ENCODE measurements at places on chromosomes 3 and 15. TPM values are rescaled to one million over a fixed set of nuclear protein-coding genes. Genes with fewer than 3 reads are reported as not detected.
A peak's percentile ranks its signal among the peaks of the same experiment; 100 is the strongest.

Gene SQOR
- 103 TPM for total RNA-seq

Gene LMLN
- total RNA-seq = 7.3 TPM

Gene FILIP1L
- 43.2 TPM for total RNA-seq

- no peaks in the 10 kb centered on the region for H3K4me1 ChIP-seq
- no peak for DNase-seq
- H3K27me3 ChIP-seq = no peaks in the 10 kb centered on the region
- no peak overlapping the region for H3K4me3 ChIP-seq
- H3K27ac ChIP-seq = no peak overlapping the region
These were observed 207.3 kb downstream of the PLCL2 start for GRCh38 chr3:17091910-17092582.

DNA sequence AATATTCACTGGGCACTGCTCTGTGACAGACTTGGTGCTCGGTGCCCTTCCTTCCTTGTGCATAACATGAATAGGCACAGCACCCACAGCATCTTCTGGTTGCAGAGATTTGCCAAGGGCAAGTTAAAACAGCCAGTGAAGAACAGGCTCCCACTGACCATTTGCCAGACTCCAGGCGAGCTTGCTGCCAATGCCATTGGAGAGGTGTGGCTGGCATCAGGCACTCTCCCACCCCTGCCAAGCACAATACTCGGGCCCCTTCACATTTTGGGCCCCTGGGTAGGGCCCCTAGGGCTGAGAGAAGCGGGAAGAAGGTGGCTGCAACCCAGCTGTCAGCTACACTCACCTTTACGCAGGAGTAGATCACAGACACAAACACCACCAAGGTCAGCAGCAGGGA lies 112.1 kb downstream of the SEC22A start:
- H3K4me3 ChIP-seq = no peak overlapping the region
- H3K36me3 ChIP-seq = no peaks in the 10 kb centered on the region
- no peaks in the 10 kb centered on the region for H3K4me1 ChIP-seq

DNA sequence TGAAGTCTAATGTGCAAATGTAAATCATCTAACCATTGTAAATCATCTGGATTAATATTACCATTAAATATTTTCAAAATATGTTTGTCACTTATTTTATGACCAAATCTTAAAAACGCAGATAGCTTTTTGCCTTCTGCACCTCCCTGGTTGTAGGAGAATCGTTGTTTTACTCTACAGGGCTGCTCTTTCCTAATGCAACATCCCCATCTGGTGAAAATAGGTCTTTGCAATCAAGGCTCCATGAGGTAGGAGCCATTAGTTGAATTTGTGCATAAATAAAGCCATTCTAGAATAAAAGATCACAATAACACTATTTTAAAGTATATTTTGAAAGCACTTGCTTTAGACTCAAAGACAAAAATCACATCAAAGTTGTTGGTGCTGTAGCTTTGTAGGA lies 535.6 kb upstream of the AGTR1 start:
- no peaks in the 10 kb centered on the region for H3K27me3 ChIP-seq
- no peaks in the 10 kb centered on the region for H3K36me3 ChIP-seq
- no peak overlapping the region for H3K4me3 ChIP-seq
- no peaks in the 10 kb centered on the region for H3K4me1 ChIP-seq

DNA sequence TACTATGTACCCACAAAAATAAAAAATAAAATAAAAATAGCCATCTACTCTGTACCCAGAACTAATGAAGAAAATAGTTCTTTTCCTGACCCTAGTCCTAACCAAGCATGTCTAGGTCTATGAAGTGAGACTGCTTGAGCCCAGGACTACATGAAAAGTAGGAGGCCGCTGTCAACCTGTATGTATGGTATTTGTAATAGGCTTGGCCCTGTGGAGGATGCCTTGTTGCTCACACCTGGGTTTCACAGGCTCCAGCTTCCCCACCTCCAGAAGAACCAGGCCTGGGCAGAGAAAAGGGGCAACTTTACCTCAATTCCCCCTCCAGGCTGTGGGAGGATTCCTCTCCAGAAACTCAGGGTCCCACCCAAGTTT lies 6.8 kb upstream of the PKM start:
- H3K36me3 ChIP-seq = peaks cover 31% of the 10 kb centered on the region
- H3K27ac ChIP-seq = no peak overlapping the region
- H3K4me3 ChIP-seq = no peak overlapping the region

- DNase-seq = peak; percentile 80
- H3K27me3 ChIP-seq = no peaks in the 10 kb centered on the region
- H3K4me3 ChIP-seq = no peak overlapping the region
These were observed 59.6 kb upstream of the ZBTB38 start for GRCh38 chr3:141308588-141309218.

- no peak for DNase-seq
- no peaks in the 10 kb centered on the region for H3K36me3 ChIP-seq
- no peak overlapping the region for H3K27ac ChIP-seq
These were observed 751.3 kb downstream of the ZNF385D start for GRCh38 chr3:20999661-21000060.

- no peaks in the 10 kb centered on the region for H3K27me3 ChIP-seq
- no peak overlapping the region for H3K4me3 ChIP-seq
- H3K36me3 ChIP-seq = peaks cover 11% of the 10 kb centered on the region
- peak; percentile 15 for DNase-seq
These were observed 28.8 kb downstream of the LIMD1 start for GRCh38 chr3:45623393-45623792.

DNA sequence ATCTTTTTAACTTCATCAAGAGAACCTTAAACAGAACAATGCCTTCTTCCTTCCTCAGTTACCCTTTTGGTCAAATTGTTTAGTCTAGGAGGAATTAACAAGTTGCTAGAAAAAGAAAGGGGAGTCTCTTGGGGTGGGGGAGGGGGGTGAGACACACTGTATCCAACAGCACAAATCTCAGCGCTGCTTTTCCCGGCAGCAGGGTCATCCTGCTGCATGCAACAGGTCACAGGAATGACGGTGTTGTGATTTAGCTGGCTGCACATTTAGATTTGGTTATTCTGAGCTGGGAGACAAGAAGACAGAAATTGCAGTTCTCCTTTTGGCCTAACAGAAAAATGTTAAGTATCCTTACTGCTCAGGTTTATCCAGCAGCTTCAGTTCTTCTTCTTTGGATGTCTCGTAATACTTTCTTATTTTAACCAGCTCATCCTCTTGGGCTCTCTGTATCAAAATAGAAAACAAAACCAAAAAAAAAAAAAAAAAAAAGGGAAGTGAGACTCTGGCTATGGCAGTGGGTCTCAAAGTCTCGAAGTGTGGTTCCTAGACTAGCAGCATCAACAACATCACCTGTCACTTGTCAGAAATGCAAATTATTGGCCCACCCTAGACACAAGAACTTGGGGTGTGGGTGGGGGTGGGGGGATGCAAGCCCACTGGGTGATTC lies 190.5 kb downstream of the GREM1 start:
- peaks cover 6% of the 10 kb centered on the region for H3K4me1 ChIP-seq
- H3K27me3 ChIP-seq = no peaks in the 10 kb centered on the region
- H3K36me3 ChIP-seq = no peaks in the 10 kb centered on the region
- no peak for DNase-seq
- no peak overlapping the region for H3K4me3 ChIP-seq

- H3K36me3 ChIP-seq = no peaks in the 10 kb centered on the region
- no peak overlapping the region for H3K4me3 ChIP-seq
- no peaks in the 10 kb centered on the region for H3K4me1 ChIP-seq
- H3K27me3 ChIP-seq = no peaks in the 10 kb centered on the region
These were observed 564.0 kb upstream of the TGFBR2 start for GRCh38 chr3:30042274-30042859.

DNA sequence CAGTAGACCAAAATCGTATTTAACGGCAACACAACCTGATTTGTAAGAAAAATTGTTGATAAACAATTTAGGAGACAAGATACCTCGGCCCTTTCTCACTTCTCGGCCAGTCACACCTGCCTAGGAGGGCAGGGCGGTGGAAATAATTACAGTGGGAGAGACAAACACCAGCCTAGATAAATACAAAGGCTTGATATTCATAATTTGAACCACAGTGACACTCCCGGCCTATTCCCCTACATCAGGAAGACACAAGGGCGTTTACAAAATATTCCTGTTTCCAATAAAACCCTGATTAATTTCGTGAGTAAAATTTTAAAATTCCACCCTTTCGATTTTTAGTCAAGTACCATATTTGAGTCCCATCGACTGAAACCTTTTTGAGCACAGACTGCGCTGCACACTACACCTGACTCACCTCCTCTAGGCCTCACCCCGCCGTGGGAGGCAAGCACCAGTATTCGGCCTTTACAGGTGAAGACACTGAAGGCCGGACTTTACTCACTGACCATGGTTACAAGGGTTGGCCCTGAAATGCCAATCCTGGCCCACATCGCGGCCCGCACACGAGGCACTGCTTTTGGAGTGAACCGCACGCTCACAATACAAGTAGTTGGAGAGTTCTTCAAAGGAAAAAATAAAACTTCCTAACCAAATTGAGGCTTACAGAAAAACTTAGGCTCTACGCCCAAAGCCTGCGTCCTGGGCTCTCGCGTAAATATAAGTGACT lies 794 bp downstream of the ARPP19 start:
- H3K27me3 ChIP-seq = no peaks in the 10 kb centered on the region
- DNase-seq = peak; percentile 73
- peaks cover 38% of the 10 kb centered on the region for H3K4me1 ChIP-seq

GRCh38 chr3:29503958-29504357 lies 223.1 kb downstream of the RBMS3 start:
- no peak overlapping the region for H3K27ac ChIP-seq
- H3K4me1 ChIP-seq = no peaks in the 10 kb centered on the region
- H3K36me3 ChIP-seq = no peaks in the 10 kb centered on the region
- H3K4me3 ChIP-seq = no peak overlapping the region
- no peak for DNase-seq
- no peaks in the 10 kb centered on the region for H3K27me3 ChIP-seq

DNA sequence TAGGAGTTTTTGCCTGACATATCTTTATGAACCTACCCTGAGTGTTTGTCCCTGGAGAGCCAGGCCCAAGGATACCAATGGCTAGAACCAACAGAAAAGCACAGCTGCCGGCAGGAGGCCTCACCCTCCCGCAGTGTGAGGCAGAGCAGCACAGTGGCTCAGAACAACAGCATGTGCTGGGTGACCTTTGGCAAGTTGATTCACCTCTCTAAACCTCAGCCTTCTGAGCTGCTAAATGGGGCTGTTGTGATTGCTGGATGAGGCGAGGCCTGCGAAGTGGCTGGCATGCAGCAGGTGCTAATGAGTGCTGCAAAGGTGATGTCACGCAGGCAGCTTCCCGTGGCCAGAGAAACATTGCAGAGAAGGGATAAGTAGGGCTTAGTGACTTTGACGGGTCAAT lies 23.3 kb downstream of the IDH2 start:
- H3K27me3 ChIP-seq = no peaks in the 10 kb centered on the region
- H3K27ac ChIP-seq = no peak overlapping the region
- peaks cover 54% of the 10 kb centered on the region for H3K36me3 ChIP-seq
- H3K4me1 ChIP-seq = peaks cover 7% of the 10 kb centered on the region

DNA sequence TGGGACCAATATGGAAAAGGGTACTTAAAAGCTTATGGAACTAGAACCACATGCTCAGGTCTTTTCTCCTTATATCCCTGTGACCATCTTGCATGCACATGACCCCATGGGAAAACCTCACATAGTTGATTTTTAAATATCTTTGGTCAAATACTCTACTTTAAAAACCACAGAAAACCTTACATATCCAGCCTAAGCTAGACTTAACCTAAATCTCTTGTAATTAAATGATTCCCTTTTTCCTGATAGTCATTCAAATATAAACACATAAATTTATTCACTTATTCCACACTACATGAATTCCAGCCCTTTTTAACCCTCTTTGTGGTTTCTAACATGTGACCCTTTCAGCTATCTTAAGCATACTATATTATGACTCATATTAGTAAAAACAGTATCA lies 46.8 kb downstream of the DNAJC13 start:
- H3K4me1 ChIP-seq = no peaks in the 10 kb centered on the region
- peaks cover 93% of the 10 kb centered on the region for H3K36me3 ChIP-seq
- DNase-seq = no peak
- H3K27ac ChIP-seq = no peak overlapping the region

- no peaks in the 10 kb centered on the region for H3K27me3 ChIP-seq
- no peak for DNase-seq
- H3K36me3 ChIP-seq = no peaks in the 10 kb centered on the region
- H3K4me1 ChIP-seq = no peaks in the 10 kb centered on the region
These were observed 62.2 kb downstream of the PYDC2 start for GRCh38 chr3:191523148-191523547.

DNA sequence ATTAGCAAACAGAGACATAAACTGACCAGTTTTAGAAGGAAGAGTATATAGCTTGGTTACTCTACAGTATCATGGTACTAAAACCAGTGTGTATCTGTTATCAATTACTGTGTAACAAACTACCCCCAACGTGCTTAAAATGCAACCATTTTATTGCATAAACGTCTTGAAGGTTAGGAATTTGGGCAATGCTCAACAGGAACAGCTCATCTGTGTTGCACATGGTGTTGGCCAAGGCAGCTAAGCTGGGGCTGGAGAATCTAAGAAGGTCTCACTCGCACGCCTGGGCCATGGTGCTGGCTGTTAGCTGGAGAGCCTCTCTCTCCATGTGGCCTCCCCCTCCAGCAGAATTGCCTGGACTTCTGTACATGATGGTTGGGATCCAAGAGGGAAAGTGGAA lies 81.2 kb upstream of the THBS1 start:
- no peak for DNase-seq
- H3K27me3 ChIP-seq = no peaks in the 10 kb centered on the region
- H3K36me3 ChIP-seq = no peaks in the 10 kb centered on the region
- H3K4me3 ChIP-seq = no peak overlapping the region
- no peak overlapping the region for H3K27ac ChIP-seq

DNA sequence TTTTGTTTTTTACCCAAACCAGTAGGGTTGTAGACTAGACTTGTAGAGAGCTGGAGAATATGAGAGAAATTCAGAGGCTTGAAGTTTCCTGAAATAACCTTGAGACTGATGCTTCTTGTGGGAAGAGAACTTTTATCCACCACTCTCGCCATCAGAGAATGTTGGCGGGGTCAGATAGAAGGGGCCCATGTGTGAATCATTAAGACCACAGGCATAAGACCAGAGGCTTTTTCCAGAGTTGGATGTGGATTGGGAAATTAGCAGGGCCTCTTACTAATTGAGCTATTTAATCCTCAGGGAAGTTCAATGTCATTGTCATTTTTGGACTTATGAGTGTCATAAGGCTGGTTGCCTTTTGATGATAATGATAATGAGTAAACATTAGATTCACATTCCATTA lies 246.9 kb upstream of the THRB start:
- no peaks in the 10 kb centered on the region for H3K36me3 ChIP-seq
- no peaks in the 10 kb centered on the region for H3K4me1 ChIP-seq
- no peak overlapping the region for H3K4me3 ChIP-seq
- DNase-seq = no peak

- no peaks in the 10 kb centered on the region for H3K4me1 ChIP-seq
- H3K36me3 ChIP-seq = no peaks in the 10 kb centered on the region
- no peak for DNase-seq
- no peaks in the 10 kb centered on the region for H3K27me3 ChIP-seq
- H3K27ac ChIP-seq = no peak overlapping the region
- no peak overlapping the region for H3K4me3 ChIP-seq
These were observed 298.5 kb downstream of the SI start for GRCh38 chr3:164779816-164780215.
